AML-193 (cell line): ENCODE measurements at places on chromosomes 1 and 21.

DNA sequence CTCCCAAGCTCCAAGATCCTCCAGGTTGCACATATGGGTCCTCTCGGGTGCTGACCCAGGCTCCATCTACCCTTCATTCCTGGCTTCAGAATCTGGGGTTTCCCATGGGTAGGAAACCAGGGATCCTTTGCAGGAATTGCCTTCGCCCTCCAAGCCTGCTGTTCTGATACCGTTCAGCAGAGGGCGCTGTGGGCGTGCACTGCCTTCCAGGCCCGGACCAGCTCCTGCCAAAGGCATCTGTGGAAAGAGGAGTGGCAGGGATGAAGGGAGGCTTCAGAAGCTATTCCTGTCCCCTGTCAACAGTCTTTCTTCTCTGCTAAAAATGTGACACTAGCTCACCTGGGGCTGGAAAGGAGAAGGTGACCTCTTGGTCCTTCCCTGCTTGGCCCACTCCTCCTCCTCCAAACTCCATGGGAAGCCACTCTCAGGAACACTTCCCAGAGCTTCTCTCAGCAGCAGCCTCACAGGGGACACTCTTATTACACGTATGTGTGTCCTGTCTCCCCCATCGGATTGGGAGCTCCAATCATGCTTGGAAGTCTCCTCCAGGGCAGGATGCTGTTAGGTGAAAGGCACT is 71.2 kb downstream of the VWA5B1 start:
- DNase-seq, result peak; percentile 14

DNA sequence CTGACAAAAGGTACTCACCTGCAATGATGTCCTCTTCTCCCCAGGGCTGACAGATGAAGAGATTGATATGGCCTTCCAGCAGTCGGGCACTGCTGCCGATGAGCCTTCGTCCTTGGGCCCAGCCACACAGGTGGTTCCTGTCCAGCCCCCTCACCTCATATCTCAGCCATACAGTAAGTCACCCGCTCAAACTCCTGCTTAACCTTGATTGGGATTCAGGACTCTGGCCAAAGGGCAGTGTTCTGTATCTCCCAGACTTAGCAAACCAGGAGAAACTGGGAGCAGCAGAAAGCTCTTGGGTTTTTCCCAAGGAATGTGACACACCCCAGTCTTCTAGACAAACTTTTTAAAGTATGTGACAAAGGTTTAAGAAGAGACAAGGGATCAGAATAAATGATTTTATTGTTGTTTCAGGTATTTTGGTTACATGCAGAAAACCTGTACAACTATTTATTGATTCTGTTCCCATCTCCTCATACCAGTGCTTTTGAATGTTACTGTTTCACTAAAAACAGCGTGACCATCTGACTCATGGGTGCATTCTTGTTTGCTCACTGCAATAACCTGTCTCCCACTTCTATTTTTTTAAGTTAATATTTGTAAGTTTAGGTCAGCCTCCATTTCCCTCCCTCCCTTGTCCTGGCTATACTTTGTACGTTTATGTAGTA is 124.6 kb downstream of the PEX14 start:
- no peak for DNase-seq

GRCh38 chr1:115879977-115880376 is 39.1 kb upstream of the NHLH2 start:
- no peak for DNase-seq

DNA sequence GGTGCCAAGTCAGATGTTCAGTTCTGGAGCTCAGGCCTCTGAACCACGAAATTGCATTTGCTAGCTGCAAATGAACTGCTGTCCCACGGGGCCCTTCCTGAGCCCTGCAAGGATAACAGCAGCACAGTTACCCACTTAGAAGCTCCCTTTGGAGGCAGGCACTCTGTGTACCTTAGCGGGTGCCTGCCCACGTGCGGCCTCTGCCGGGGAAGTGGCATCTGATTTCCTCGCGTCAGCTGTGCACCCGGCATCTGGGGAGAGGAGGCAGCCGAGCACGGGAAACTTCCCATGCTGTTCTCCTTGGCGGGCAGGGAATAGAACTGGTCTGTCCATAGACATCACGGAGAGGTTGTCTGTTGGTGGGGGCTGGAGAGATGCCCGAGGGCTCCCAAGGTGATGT is 148.0 kb upstream of the C1orf174 start:
- DNase-seq, result no peak

- DNase-seq, result no peak
Measured at GRCh38 chr1:189819751-189820150, 657.9 kb downstream of the BRINP3 start.

DNA sequence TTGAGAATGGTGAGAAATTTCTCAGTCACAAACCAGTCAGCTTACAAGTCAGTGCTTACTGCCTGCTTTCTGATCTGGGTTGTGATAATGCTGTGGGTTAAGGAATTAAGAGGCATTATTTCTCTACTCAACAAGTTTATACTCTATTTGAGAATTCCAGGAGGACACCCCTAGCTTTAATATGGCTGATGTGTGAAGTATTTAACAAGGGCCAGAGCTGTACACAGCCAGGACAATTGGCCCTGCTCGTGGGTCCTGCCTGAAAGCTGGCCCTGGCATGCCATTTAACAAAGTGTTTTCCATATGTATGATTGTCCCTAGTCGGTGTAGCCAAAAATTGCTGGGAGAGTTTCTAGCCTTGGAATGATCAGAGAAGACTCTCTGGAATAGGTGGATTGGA is 43.2 kb downstream of the HHAT start:
- no peak for DNase-seq

GRCh38 chr1:192835116-192835515 is 26.3 kb downstream of the RGS2 start:
- DNase-seq, result no peak

- peak; percentile 16 for DNase-seq
Measured at GRCh38 chr1:64965366-64966157, 787 bp downstream of the JAK1 start.
